ENCODE measurements at places on chromosomes 11 and 22.

- no peak for DNase-seq
Observed at GRCh38 chr22:31707519-31707918, 42.4 kb downstream of the PRR14L start.

DNA sequence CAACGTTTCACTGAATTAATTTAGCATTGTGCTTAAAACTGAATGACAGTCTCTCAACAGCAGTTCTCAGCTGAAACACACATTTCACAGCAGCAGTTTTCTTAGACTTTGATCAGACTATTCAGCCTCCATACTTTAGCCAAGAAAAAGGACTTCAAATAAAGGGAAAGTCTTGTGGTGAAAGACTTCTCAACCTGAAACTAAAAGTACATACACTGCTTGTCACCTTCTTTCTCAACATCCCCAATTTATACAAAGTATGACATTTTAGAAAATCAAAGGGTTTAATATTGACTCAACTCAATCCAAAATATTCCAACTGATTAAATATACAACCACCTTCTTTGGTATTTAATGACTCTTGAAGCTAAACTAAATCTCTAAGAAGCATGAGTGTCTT lies 419.0 kb downstream of the LRRC4C start:
- DNase-seq = no peak

DNA sequence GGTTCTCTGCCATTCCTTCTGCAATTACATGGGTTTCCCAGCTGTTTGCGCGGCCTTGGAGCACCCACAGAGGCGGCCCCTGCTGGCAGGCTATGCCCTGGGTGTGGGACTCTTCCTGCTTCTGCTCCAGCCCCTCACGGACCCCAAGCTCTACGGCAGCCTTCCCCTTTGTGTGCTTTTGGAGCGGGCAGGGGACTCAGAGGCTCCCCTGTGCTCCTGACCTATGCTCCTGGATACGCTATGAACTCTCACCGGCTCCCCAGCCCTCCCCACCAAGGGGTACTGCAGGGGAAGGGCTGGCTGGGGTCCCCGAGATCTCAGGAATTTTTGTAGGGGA lies 2.6 kb downstream of the RCE1 start:
- no peak for DNase-seq

- DNase-seq = no peak
Observed at GRCh38 chr11:101267654-101268053, 138.0 kb upstream of the PGR start.

DNA sequence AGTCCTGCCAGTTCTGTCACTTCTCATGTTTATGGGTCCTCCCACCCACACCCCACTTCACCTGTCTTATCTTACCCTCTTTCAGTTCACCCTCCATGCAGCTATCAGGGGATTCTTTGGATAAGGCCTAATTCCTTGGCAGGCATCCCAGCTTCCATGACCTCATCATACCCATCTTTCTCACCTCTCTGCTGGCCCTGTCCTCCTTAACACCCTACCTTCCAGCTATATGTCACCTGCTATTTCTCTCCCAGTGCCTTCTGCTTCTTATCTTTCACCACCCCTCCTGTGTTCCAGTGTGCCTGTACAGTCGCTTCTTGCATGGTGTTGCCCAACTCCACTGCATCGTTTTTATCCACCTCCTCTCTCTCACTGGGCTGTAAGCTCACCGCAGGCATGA lies 28.3 kb downstream of the SNU13 start:
- DNase-seq = no peak

- no peak for DNase-seq
Observed at GRCh38 chr22:24450610-24451009, 23.2 kb downstream of the ADORA2A start.

DNA sequence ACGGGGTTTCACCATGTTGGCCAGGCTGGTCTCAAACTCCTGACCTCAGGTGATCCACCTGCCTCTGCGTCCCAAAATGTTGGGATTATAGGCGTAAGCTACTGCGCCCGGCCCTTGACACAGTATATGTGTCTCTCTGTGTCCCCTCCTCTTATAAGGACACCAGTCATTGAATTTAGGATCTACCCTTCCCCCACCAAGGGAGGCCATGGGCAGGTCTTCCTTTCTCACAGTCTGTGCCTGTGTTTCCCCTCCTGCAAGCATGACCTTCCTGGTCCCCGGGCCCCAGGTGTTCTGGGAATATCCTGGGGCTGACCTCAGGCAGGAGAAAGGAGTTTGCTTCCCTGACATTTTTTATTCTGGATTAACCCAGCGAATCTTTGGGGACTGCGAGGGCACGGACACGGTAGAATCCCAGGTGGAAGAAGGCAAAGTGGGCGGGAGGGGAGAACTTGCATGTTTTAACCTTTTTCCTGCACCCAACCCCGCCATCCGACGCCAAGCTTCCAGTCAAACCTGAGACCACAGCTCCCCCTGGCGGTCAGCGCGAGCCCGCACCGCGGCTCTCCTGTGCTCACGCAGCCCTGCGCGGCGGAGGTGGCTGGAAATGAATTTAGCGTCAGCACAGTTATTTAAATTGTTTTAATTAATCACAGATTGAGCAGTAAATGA lies 42.1 kb upstream of the ISX start:
- peak; percentile 24 for DNase-seq

DNA sequence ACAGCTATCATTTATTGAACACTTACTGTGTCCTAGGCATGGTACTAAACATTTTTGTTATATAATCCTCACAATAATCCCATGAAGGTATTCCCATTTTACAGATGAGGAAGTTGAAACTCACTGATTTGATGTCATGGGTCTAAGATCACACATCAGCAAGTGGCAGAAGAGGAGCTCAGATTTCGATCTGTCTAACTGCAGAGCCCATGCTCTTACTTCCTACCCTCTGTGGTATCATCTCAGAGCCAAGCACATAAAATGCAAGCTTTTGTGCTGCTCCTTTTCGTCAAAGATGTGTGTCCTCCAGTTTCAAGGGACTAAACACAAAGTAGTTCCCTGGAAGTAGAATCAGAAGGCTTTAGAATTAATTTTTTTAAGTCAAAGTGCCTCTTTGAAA lies 71.1 kb downstream of the ARFGAP2 start:
- DNase-seq = no peak

DNA sequence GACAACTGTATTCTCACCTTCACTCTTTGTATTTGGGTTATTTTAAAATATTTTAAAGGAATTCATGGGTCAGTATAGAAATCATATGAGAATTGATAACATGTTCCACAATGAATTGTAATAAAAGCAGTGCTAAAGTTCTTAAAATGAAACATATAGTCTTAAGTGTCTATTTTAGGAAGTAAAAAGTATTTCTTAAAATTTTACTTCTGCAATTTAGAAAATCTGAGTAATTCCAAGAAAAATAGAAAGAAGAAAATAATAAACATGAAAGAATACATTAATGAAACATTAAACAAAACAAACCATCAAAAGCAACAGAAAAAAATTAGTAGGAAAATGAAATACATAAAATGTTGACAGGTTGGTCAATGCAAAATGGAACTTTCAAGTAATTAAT lies 332.4 kb downstream of the ETS1 start:
- no peak for DNase-seq

Data from activated CD4-positive, alpha-beta T cell treated with anti-CD3 and anti-CD28 coated beads for 1 hour (primary cell).